SW 1271 (cell line): ENCODE measurements at places on chromosomes 1 and 21.

- DNase-seq = no peak
Measured at GRCh38 chr1:163076981-163077761, 8.0 kb downstream of the RGS4 start.

- no peak for DNase-seq
Measured at GRCh38 chr1:91791103-91791502, 94.8 kb downstream of the TGFBR3 start.

DNA sequence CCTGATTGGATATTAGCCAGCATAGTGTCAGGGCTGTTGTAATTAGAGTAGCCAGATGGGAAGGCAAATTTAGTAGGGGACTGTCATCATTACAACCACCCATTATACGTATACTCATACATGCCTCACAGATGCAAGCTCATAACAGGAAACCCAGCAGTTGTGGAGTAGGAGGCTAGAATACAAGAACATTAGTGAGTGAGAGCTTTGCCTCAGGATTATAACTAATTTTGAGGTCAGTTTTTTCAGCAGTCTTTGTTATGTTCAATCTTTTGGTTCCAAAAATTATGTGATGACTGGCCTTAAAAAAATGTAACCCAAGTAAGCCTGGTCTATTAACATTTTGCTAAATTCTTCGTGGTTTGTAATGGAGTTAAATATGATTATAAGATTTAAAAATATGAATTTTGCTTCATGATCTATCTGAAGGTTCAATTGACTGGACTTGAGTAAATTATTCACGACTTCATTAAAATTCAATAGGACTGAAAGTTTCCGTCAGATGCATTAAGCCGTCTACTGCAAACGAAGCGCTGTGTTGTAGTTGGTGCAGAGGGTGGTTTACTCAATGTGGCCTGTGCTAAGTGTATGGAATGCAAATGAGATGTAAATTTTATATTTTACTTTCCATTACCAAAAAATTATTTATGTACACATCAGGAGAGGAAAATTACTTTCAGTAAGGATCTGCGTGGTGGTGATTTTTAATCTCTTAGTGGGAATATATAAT is 48.8 kb downstream of the KCNK1 start:
- no peak for DNase-seq

DNA sequence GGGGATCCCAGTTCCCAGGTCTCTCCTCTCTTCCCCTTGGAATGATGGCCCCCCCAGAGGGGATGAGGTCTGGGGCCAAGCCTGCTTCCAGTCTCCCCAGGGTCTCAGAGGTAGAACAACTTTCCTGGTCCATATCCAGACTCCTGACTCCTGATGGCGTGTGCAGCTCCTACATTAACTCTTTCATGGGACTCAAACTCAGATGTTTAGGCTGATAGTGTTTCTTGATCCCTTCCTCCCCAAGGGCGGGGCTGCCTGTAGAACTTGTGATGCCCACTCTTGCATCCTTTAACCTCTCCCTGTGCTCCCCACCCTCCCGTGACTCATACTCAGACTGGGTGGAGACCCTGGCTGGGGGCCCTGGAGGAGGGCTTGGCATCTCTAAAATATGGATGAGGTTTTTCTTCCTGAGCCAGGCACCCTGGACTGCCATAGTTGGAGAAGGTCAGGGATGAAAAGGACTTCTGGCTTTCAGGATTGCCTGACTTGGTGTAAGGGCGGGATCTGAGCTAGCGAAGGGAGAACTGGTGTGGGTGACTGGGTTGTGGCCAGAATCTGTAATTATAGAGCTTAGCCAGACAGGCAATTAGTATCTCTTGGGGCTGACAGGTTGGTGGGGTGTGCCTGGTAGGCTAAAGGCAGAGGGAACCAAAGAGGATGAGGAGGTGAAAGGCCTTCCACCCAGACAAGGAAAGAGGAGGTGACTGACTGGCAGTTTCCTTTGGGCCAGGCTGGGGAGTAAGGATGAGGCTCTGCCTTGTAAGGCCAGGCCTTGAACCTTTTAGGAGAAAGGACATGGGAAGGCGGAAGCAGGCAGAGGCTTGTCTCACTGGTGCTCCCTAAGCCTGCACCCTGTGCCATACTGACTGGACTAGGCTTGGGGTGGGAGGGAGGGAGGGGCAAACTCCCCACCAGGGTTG is 1.5 kb downstream of the ATP8B2 start:
- DNase-seq = no peak

DNA sequence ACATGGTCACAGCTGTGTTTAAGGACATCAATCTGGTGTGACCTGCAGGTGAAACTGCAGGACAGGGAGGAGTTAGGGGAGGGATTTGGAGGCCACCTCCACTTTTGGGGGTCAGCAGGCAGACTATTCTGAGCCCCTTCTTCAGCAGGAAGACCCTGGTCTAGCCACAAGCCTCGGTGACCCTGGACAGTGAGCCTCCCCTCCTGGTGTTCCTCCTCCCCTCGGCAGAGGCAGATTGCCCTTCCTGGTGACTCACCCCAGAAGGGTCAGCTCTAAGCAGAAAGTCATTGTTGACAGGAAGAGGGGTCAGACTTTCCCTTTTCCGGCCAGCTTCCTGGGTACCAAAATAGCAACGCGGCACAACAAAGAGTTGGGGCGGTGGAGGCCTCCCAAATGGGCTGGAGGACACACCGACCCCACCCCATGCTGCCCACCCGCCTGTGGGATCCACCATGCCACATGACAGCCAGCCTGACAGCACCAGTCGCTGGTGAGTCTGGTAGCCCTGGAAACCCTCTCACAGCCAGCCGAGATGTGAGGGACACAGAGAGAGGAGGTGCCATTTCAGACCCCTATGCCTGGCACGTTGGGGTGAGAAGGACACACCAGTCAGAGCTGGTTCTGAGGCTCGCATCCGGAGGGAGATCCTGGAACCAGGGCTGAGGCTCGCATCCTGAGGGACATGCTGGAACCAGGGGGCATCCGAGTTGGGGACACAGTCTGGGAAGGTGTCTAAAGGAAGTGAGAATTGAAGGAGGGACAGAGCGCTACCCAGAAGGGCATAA is 14.7 kb upstream of the CSF1 start:
- peak; percentile 62 for DNase-seq

GRCh38 chr1:166843769-166844596 is 4.7 kb downstream of the POGK start:
- no peak for DNase-seq
